A549 (cell line): ENCODE measurements at places on chromosomes 1 and 21. TPM values are rescaled to one million over a fixed set of nuclear protein-coding genes. Genes with fewer than 3 reads are reported as not detected.

GRCh38 chr1:161172776-161173376 lies 4.4 kb downstream of the B4GALT3 start:
- no peak for DNase-seq

DNA sequence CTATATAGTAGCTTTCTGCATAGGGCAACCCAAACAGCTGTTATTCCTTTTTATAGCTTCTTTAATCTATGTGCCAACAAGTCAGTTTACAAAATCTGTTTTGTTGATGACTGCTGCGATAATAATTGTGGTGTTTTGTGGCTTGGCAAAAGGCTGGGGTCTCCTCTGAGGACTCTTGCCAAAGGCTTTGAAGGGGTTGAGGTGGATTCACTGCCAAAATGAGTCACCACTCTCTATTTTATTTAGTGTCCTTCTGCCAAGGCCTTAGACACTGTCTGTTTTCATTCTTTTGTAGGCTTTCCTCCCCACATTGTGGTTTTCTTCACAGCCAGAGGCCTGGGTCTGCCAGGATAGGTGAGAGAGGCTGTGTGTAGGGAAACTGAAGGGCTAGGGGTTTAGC lies 161.8 kb downstream of the NFIA start:
- DNase-seq: no peak

GRCh38 chr1:41812453-41812852 lies 106.3 kb downstream of the HIVEP3 start:
- DNase-seq: peak; percentile 10

DNA sequence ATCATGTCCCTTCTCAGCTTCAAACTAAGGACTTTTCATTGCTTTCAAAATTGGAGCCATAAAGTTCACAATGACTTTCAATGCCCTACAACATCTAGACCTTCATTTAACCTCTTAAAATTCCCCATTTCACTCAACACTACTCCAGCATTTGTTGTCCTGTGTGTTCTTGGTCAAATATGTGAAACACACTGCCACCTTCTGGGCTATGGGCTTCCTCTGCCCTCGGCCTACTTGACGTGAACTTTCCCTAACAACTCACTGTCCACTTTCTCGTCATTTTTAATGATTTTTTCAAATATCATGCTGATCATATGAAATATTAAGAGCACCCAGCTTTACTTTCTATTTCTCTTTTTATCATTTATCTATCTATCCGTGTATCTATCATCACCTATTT lies 2018.4 kb downstream of the NCAM2 start:
- DNase-seq: no peak

GRCh38 chr1:198892065-198892464 lies 253.2 kb downstream of the PTPRC start:
- DNase-seq: no peak

The CFAP74 gene
- polyA plus RNA-seq: 0.03 to 0.05 TPM in 2 of 3 replicates, not detected in the other

The TMPRSS15 gene
- not detected in 3 replicates for polyA plus RNA-seq

The PTGFR gene
- not detected in 3 replicates for polyA plus RNA-seq

The SAMD11 gene
- polyA plus RNA-seq: 32.9 to 52.8 TPM (median 46.2 TPM) in 3 replicates

The GBP6 gene
- not detected in 3 replicates for polyA plus RNA-seq
